NCI-H1417 treated with DMSO at 0.1 percent for 48 hours (cell line): ENCODE measurements at places on chromosomes 13 and 19.

- no peak for DNase-seq
Measured at GRCh38 chr13:24929196-24929595, 165.2 kb downstream of the RNF17 start.

- DNase-seq, result no peak
Measured at GRCh38 chr19:3108775-3109174, 14.6 kb downstream of the GNA11 start.

DNA sequence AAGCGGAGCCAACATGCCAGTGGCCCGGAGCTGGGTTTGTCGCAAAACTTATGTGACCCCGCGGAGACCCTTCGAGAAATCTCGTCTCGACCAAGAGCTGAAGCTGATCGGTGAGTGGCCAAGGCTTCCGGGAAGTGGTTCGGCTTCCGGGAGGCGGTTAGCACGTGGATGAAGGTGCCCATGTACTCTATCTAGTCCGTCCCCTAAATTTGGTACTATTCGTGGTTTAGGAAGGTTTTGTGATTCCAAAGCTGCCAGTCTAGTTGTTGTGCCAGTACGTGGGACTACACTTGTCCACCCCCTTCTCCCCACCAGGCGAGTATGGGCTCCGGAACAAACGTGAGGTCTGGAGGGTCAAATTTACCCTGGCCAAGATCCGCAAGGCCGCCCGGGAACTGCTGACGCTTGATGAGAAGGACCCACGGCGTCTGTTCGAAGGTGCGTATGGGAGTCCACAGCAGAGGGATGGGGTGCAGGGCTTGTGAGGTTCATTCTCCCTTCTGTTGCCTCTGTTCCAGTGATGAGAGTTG, 579 bp downstream of the RPS9 start:
- DNase-seq, result no peak

GRCh38 chr13:109989686-109990085, 203.3 kb upstream of the IRS2 start:
- DNase-seq, result no peak

GRCh38 chr13:27341616-27342015, 71.0 kb downstream of the RASL11A start:
- DNase-seq, result no peak

DNA sequence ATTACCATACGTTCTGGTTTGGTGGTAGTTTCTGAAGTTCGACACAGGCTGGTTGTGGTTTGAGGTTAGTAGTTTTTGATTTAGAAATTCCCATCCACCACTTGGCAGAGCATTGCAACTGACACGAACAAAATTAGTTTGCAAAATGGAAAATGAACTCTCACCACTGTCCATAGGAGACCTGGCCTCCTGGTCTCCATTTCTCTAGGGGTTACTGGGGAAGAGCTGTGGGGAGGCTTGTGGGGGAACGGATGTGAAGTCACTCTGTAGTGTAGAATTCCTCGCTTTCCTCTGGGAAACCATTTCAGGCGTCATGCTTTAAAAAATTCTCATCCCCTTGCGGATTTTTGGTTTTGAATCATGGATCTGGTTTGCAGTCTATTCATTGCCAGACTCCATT, 321.5 kb upstream of the MAB21L1 start:
- DNase-seq, result no peak

GRCh38 chr13:41974262-41974900, 13.5 kb upstream of the VWA8 start:
- no peak for DNase-seq

DNA sequence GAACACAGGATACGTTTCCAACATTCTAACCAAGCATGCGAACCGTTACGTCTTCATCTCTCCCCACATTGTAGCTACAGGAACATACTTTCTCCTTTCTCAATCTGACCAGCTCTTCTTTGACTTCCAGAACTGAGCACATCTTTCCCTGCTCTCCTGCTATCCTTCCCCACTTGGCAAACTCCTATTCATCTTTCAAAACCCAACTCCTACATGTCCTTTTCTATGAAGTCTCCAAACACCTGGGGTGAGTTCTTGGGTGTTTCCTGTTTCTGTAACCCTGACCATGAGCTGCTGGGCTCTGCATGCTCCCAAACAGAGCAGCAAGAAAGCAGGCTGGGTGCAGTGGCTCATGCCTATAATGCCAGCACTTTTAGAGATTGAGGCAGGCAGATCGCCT, 6.6 kb downstream of the ACER1 start:
- no peak for DNase-seq

- DNase-seq, result no peak
Measured at GRCh38 chr13:58858870-58859371, 1227.4 kb downstream of the PCDH17 start.
